ENCODE measurements at places on chromosomes 7 and 10.

DNA sequence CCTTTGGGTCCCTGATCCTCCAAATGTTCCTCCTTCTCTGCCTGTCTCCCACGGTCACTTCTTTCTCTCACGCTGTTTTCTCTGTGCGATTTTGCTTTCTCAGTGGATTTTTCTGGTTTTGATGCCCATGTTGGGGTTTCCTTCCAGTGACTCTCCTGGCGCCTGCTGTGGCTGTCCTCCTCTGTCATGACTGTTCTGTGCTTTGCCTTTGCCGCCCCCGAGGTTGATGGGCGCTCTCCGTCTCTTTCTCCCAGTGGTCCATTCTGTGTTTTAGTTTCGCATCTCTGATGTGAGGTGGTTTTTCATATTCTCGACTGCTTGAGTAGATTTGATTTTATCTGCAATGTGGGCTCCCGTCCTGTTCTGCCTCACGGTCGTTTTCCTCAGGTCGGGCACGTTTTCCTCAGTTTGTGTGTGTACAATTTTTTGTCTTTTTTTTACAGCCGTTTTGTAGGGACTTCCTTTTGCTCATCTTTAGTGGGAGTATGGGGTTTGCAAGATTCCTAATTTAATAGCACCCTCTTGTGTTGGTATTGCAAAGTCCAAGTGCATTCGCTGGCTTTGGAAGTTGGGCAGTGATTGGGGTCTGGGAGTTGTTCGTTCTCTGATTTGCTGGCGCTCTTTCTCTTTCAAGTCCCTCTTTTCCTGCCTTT is 100.0 kb downstream of the INPP5A start:
- DNase-seq, result peak; percentile 8

DNA sequence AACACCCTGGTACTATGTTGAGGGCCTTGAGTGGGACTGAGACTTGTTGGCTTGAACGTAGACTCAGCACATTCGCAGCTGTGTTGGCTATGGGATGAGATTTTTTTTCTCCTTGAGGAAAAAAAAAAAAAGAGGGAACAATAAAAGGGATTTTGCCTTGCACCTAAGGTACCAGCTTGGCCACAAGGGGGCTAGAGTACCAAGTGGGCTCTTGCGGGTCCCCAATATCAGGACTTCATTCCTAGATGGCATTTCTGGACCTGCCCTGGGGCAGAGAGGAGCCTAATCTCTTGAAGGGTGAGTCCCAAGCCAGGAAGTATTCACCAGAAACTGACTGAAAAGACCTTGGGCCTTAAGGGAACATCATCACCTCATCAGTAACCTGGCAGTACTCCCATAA is 1083.6 kb upstream of the PHF14 start:
- no peak for DNase-seq

DNA sequence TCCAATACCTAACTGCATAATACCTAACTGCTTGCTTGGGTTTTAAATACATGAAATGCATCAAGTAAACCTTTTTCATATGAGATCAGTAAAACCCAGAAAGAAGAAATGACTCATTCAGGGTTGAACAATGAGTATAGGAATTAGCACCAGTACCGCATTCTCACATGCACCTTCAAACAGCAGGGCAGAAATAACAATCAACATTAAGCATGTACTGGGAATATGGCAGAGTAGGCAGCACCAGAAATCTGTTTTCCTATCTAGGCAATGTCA is 850.3 kb upstream of the SORCS1 start:
- DNase-seq, result no peak

- DNase-seq, result no peak
These were observed 208.8 kb upstream of the IGFBP3 start for GRCh38 chr7:46129831-46130230.

DNA sequence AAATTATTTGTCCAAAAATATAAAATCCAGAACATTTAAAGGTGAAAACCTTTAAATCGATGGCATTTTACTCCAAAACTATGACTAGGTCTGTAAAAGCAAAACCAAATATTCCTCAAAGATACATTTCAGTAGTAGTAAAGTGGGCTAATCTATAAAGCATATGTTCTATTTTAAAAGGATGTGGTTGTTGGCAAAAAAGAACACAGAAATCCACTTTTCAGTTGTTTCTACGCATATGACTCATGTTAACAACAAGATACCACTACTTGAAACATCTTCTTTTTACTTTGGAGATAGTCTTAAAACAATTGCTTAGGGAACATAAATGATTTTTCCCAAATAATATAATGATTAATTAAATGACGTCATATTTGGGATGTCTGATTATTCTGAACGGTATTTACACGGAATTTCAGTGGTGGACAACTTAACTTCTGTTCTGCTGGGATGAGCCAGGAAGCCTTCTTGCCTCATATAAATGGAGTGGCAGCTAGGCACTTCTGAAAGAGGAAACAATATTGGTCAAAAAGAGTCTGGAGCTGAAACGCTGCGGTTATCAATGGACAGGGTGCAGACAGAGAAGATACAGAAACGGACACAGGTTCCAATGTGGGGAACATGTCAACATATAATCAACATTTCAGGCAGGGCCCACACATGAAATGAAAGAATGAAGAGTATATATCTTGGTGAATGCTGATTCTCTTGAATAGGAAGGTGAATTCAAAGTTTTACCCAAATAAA is 78.5 kb downstream of the ETV1 start:
- no peak for DNase-seq

GRCh38 chr7:114879554-114879953 is 42.3 kb upstream of the MDFIC start:
- no peak for DNase-seq

GRCh38 chr7:117045927-117046710 is 92.8 kb downstream of the ST7 start:
- DNase-seq, result no peak

- no peak for DNase-seq
These were observed 45.5 kb downstream of the AOC1 start for GRCh38 chr7:150897502-150898474.

DNA sequence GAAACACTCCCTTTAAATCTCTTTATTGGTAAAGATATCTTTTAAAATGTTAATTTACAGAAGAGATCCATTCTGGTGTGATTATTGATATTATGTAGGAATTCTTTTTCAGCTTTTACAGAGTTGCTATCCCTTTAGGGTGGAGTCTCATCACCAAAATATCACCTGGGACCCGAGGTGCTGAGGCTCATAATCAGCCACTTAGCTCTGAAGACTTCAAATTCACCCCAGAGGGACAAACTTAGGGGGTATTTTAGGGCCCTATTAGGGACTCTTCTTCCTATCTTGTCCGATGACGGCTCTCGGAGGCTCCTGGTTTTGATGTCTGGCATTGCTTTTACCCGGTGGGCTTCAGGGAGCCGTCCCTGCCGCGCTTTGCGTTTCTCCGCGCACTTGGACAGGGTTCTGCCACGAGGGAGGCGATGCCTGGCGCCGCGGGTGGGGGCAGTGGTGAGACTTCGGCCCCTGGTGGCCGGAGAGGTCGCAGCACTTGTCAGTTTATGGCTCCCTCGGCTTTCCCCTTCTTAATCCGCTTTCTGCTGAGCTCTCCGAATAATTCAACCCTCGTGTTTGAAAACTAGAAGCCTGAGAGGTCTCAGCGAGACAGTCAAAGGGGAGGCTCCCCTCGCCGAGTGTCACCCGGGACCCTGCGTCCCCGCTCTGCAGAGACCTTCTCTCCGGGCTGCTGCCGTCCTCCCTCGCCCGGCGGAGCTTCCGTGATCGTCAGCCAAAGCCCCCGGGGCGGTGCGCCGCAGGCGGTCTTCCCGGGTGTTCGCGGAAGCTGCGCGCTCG is 27.8 kb downstream of the RBM20 start:
- DNase-seq, result peak; percentile 11

GRCh38 chr10:112218960-112219359 is 35.4 kb upstream of the GPAM start:
- DNase-seq, result no peak

DNA sequence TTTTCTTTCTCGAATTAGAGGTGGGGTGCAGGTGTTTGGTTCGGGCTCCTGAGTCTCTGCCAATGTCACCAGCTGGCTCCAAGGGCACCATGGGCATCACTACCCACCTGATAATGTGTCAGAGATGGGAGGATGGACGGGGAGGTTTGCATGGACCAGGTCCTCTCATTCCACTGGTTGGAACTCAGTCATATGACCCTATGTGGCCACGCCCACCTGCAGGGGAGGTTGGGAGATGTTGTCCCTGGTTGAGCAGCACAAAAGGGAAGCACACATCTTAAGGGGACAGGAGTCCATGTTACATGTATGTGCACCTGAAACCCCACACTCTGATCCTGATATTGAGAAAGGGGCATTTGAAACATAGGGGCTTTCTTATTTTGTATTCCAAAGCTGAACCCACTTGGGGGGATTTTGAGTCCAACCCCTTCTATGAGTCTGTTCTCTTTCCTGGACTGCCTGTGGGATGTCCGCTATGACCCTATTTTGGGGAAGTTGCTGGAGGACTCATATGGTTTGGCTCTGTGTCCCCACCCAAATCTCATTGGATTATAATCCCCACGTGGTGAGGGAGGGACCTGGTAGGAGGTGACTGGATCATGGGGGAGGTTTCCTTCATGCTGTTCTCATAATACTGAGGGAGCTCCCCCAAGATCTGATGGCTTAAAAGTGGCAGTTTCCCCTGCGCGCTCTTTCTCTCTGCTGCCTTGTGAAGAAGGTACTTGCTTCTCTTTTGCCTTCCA is 66.9 kb upstream of the BAIAP2L1 start:
- no peak for DNase-seq

- no peak for DNase-seq
These were observed 145.6 kb downstream of the DOCK4 start for GRCh38 chr7:112060625-112061024.

DNA sequence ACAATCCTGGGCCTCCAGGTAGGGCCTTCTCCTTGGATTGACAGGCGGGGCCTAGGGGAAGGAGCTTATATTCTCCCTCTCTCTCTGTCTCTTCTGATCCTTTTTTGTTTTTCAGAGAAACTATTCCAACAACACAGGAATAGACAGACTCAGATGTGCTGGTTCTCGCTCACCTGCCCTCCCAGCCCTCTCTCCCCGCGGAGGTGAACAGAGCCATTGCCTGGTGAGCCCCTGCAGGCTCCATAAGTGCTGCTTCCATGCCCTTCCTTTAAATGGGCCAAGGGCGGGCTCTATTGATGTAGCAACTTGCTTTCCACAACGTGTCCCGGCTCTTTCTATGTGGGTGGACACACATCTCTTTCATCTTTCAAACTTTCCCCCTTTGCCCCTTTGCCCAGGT is 47.2 kb upstream of the IGFBP3 start:
- DNase-seq, result no peak

DNA sequence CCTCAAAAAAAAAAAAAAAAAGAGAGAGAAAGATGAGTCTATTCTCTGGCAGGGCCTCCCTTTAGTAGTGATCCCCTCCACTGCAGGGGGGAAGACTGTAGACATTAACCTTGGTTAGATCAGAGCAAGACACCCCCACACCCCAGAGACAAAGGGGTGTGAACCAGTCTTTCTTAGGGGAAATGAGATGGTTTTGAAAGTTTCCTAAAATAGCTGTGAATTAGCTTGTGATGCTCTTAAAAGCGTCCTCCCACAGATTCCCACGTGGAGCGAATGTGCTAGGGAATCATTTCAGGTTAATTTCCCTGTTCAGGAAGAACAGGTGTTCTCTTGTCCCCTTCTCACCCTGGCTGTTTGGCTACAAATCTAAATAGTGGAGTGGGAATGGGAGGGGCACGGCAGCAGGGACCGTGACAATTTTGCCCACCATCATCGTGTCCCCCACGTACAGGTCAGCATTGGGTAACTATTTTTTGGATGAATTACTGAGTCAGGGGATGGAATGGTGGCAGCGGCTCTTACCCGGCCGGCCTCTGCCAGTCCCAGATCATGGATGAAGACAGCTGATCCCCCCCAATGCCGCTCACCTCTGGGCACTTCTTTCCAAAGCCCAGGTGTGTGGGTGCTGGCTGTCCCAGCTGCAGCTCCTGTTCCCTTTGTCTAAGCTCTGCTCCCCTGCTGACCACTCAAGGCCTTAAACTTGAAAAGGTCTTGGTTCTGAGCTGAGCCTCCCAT is 152.9 kb downstream of the CCDC3 start:
- no peak for DNase-seq

- DNase-seq, result no peak
These were observed 248.2 kb downstream of the REEP3 start for GRCh38 chr10:63769367-63769766.

DNA sequence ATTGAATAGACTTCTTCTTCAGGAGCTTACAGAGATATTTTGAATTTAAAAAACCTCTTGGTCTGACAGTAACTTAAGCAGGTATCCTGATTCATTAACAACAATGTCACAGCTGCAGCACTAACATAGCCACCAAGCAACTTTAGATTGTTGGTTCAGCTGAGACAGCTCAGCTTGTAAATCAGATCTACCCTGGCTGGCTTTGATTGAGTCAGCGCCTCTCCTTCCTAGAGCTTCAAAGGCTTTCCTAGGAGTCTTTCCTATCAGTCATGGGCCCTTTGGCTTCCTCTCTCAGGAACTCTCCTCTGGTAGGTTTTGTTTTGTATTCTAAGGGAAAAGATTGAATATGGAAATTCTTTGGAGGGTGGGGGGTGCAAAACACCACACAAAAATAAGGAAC is 70.7 kb upstream of the STEAP4 start:
- no peak for DNase-seq

GRCh38 chr7:13724977-13725566 is 264.4 kb downstream of the ETV1 start:
- no peak for DNase-seq

DNA sequence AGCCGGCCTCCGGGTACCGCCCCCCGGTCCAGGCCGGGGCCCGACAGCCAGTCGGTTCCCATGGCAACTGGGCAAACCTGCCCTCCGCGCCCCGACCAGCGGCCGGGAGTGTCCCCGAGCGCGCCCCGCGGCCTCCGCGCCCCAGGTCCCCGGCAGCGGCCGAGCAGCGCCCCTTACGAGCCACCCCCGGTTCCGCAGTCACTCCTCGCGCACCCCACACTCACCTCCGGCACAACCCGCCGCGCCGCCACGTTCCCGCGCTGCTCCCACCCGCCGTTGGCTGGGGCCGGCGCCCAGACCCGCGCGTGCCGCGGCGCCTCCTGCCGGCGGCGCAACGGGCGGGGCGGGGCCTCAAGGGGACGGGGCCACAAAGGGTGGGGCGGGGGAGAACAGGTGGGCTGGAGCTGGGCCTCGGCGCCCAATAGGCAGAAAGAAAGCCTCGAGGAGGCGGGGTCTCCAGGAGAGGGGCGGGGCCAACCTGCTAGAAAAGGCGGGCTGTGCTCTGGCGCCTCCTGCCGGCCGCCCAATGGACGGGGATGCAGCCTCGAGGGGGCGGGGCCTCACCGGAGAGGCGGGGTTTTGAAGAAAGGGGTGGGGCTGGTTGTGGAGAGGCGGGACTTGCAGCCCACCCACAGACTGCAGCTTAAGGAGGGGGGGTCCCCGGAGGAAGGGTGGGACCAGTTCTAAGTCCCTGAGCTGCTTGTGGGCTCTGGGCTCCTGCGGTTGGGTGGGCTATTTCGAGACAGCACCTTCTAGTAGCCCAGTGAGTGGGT is at the start of gene RADIL:
Gene RADIL, minus strand, starts transcription at position 345 of the 773 bp plus-strand sequence. CDS start 5,577 bp downstream, outside the sequence.
- peak; percentile 70 for DNase-seq

GRCh38 chr7:68015978-68016532 is 1019.4 kb downstream of the TYW1 start:
- no peak for DNase-seq

DNA sequence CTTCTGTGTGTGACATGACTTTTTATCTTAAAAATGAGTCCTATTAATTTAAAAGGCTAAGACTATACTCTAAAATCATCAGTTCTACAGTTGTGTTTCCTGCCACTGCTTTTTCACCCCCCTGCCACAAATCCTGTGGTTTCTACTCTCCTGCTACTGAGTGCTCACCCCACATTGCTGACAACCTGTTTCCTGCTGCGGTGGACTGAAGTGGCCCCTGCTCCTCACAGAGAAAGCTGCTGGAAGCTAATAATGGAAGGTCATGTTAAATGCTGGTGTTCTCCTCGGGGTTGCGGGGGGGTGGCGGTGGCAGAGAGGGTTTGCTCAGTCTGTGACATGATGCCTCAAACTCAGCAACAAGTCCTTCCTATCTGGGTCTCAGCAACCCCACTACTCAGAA is 113.2 kb upstream of the INHBA start:
- DNase-seq, result no peak
